ENCODE measurements at places on chromosomes 7 and 10.
A peak's percentile ranks its signal among the peaks of the same experiment; 100 is the strongest.

DNA sequence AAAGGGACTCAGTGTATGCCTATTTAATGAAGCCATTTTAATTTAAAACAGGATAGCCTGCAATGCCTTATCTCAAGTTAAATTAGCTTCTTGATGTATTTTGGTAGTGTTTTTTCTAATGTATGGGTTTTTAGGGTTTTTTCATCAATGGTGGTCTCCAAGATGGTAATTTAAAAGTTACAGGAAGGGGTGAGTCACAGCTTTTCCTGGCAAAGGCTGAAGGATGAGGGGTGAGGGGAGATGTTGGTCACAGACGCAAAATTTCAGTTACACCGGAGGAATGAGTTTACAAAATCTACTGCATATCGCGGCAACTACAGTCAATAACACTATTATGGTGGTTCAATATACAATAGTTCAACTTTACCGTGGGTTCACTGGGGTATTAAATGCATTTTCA, 31.6 kb downstream of the CCDC3 start:
- DNase-seq: no peak

DNA sequence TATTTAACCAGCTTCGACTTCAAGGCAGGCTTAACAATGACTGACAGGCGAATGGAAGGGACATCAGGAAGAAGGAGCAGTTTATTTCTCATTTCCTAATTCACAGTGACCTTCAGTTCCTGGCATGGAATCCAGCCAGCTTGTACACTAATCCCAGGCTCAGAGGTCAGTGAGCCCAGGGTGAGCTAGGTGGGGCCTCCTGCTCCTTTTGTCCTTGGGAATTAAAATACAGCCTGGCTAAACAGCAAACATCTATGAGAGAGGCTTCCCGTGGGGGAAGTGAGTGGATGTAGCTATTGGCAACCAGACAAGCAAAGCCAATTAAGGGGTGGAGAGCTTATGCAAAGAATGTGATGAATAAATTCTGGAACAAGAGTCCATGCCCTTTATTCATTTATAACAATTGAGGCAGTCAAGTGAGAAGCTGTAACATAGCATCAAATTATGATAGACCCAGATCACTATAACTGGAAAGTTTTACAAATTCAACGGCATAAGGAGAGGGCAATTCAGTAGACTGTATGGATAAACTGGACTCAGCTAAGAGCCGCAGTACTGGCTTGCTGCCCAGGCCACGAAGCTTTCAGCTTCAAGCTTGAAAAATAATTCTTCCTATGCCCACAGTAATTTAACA, 57.1 kb downstream of the STK17A start:
- peak; percentile 89 for DNase-seq

DNA sequence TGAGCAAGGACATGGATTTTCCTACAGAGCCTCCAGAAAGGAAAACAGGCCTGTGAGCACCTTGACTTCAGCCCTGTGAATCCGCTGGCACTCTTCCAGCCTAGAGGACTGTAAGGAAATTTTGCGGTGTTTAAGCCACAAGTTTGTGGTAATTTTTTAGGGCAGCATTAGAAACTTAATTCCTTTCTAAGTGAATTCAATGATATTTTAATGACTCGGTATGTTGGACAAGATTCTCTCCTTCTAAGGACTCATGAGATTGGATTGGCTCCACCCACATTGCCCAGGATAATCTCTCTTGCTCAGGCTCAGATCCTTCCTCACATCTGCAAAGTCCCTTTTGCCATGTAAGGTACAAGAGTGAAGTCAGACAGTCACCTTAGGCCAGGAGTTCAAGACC, 4.5 kb downstream of the LYZL2 start:
- no peak for DNase-seq

- DNase-seq: no peak
Observed at GRCh38 chr7:73358590-73359275, 30.8 kb downstream of the FKBP6 start.

DNA sequence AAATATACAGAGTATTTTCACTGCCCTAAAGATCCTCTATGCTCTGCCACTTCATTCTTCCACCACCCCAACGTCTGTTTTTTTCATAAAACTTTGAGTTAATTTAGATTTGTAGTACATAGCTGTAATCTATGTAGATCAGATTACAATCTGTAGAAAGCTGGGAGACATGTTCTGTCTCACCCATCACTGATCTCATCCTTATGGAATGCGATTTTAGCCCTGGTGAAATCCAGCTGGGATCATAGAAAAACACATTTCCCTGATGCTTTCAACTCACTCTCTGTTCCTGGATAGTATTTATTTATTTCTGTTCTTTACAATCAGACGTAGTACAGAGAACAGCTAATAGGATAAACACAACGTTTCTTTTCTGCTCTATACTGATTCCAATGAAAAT, 521.0 kb downstream of the KIF20B start:
- no peak for DNase-seq

DNA sequence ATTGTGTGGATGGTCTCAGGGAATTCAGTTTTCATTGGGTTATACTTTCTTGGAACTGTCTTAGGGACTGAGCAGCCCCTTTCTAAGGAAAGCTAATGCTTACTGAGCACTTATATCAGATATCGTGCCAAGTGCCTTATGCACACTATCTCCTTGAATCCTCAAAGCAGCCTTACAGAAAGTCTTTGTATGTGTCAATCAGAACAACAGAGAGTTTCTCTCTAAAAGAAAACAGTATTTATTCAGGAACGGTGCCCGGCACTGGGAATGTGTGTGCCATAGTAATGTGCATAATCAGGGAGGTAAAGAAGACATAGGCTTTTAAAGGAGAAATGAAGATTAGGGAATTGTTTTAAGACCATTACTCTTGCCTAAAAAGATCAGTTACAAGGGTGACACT, 17.3 kb downstream of the ANTXRL start:
- DNase-seq: no peak

- DNase-seq: no peak
Observed at GRCh38 chr10:43211030-43211429, 55.8 kb downstream of the RASGEF1A start.

GRCh38 chr10:129993621-129994020, 29.5 kb upstream of the EBF3 start:
- DNase-seq: no peak

- DNase-seq: no peak
Observed at GRCh38 chr10:95266674-95267095, 24.1 kb downstream of the PDLIM1 start.

- DNase-seq: no peak
Observed at GRCh38 chr10:93393211-93393610, 88.9 kb downstream of the MYOF start.

DNA sequence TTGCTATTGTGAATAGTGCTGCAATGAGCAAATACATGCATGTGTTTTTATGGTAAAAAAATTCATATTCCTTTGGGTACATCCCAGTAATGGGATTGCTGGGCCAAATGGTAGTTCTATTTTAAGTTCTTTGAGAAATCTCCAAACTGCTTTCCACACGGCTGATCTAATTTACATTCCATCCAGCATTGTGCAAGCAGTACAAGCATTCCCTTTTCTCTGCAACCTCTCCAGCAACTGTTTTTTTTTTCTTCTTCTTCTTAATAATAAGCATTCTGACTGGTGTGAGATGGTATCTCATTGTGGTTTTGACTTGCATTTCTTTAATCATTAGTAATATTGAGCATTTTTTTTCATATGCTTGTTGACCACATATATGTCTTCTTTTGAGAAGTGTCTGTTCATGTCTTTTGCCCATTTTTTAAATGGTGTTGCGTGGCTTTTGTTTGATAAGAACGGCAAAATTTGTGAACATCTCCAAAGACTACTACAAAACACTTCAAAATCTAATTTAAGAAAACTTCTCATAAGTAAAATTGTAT, 136.1 kb upstream of the MYO3A start:
- DNase-seq: no peak

- DNase-seq: peak; percentile 3
Observed at GRCh38 chr7:51229106-51229537, 87.5 kb downstream of the COBL start.

- DNase-seq: no peak
Observed at GRCh38 chr10:114482480-114483304, 78.4 kb upstream of the AFAP1L2 start.

- DNase-seq: no peak
Observed at GRCh38 chr10:3292636-3293035, 120.1 kb upstream of the PITRM1 start.

DNA sequence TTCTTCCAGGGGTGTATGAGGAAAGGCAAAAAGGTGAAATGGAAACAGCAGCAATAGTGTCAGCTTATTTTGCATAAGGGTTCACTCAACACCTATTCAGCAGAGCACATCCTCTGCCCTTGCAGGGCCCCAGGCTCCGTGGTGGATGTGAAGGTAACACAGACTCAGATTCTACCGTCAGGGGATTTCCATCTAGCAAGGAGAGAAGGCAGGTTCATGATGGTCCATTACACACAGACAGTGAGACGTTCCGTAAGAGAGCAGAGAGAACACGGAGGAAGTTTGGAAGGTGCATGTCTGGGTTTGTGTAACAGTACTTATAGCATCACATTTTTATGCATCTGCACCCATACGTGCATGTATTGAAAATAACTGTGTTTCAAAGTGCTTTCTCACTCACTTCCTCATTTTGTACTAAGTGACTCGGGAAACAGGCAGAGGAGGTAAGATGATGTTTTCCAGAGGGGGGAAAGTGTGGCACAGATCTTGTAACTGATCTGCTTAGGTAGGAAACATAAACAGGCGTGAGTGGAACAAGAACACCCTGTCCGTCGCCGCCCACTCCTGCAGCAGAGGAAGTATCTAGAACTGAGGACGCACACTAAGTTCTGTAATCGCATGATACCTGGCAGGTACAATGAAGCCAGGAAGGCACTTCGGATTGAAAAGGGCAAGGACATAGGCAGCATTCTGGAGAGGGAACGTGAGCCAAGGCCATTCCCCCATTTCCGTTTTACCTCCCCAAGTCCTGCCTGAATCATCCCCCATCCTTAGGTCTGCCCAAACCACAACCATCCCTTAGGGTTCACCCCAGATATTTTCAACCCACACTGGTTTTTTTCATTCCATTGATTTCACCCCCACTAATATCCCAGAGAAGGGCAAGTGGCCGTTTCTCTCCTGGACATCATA, 1.0 kb upstream of the ENO4 start:
- DNase-seq: no peak

DNA sequence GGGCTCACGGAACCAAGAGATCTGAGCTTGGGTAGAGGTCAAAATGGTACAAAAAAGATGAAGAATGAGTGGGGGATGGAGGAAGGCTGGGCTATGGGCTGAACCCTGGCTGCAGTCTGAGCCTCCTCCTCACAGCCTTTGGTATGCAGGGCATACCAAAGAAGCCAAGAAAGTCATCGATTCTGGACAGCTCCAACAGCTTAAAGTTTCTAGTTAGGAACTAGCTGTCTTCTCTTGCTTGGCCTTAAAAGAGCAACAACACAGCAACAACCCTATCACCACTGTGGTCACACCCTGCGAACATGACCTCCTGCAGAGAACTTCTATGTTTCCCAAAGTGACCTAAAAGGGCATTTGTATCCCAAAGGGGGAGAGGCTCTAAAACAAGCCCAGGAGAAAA, 126.1 kb upstream of the EFCAB10 start:
- no peak for DNase-seq

DNA sequence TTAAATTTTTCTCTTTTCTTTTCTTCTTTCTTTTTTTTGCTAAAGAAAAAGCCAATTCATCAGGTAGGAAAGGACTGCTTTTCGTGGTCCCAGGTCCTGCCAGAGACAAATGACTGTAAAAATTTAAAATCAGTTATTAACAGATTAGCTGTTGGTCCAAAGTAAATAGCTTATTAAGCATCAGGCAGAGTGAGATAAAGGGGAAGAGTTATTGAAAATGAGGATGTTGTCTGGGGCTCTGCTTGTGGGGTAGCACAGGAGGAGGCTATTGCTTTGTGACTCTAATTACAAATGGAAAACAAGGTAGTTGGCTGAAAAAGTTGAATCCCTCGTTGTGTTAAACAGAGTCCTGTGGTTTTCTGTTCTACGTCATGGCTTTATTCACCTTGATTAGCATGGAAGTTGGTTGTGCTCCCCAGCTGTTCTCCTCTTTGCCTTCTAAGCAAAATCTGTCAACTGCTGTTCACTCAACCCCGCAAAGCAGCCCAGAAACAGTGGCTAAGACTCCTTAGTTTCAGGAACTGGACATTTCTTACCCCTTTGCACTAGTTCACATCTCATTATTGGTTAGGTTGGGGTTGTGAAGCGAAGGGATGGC, 128.9 kb downstream of the SNX10 start:
- no peak for DNase-seq

GRCh38 chr10:17961551-17962422, 10.1 kb downstream of the SLC39A12 start:
- no peak for DNase-seq

GRCh38 chr7:2775376-2775775, 68.7 kb downstream of the GNA12 start:
- DNase-seq: no peak

GRCh38 chr7:28112883-28113540, 67.6 kb downstream of the JAZF1 start:
- DNase-seq: no peak

GRCh38 chr7:90175667-90176066, 21.4 kb downstream of the STEAP1 start:
- DNase-seq: no peak

DNA sequence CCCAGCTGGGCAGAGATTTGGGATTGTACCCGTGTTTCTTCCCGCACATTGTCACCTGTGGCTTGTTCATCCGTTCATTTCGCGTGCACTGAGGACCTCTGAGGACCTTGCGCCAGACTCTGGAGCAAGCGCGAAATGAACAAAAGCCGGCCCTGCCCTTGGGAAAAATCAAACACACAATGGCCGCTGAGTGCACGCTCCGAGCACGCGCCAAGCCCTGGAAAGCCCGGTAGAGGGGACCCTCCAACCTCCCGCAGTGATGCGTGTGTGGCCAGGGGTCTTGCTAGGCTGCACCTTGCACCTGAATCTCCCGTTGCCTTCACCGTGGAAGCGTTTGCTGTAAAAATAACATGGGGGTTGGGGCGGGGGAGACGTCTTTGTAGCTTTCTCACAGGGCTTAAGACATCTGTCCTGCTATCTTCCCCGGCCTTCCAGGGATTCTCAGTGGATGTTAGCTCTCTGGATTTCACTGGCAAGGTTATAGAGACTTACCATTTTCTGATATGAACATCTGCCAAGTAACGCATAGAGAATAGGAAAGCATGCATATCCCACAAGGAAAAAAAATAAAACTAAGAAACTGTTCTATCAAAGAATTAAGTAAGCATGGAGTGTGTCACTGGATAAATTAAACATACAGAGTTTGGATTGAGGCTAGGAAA, 37.3 kb downstream of the ZNF777 start:
- no peak for DNase-seq

DNA sequence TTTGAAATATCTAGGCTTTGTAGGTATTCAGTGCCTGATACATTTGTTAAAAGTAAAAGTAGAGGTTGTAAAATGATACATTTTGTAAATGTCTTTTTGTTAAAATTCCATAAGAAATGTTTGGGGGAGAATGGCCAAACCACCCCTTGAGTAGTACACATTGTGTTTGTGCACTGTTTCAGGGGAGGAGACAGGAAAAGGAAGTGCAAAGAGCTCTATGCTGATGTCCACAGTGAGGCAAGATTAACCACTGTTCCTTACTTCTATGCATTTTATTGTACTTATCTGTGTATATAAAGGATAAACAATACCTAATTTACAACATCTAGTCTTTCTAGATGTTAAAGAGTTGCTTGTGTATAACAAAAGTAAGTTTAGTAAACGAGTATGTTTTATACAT, 7.4 kb upstream of the CYCS start:
- DNase-seq: no peak

GRCh38 chr7:42263971-42264370, 27.0 kb upstream of the GLI3 start:
- DNase-seq: no peak

All from HAP-1 (cell line).